Activated CD4-positive, alpha-beta memory T cell treated with anti-CD3 and anti-CD28 coated beads, Interleukin-2, amount 10 ng/mL, durations not matched to agents 7 days and 5 days (primary cell): ENCODE measurements at places on chromosomes 1 and 21.

GRCh38 chr1:29732453-29732852, 496.1 kb downstream of the PTPRU start:
- no peak overlapping the region for H3K4me3 ChIP-seq
- no peak overlapping the region for H3K27ac ChIP-seq

DNA sequence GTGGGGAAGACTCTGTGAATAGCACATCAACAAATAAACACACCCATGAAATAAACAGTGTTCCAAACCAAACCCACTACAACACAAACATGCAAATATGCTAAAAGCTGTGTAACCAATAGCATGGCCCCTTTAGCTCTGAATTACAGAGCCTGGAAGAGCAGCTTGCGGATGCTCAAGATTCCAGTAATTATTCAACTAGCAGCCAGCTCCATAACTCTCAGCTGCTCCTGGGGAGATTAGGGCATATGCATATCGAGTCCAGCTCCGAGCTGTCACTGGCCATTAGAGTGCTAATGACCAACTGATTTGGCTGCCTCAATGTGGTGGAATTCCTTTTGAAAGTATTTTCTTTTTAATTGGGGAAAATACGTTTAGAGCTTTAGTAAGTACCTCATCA, 207.1 kb downstream of the HHAT start:
- H3K4me3 ChIP-seq: no peak overlapping the region
- H3K27ac ChIP-seq: no peak overlapping the region
- no peaks in the 10 kb centered on the region for H3K36me3 ChIP-seq
- DNase-seq: no peak

DNA sequence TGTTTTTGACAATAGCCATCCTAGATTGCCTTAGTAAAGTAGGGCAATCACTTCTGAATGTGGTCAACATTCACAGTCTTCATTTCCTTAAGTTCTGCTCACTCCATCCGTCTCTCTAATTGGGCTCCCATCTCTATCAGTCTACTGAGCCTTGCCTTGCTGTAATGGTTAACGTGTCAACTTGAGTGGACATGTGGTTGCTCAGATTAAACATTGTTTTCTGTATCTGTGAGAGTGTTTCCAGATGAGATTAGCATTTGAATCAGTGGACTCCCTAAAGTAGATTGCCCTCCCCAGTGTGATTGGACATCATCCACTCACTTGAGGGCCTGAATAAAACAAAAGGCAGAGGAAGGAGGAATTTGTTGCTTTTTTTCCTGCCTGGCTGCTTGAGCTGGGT, 26.4 kb downstream of the C1orf216 start:
- no peak for DNase-seq
- no peak overlapping the region for H3K27ac ChIP-seq
- no peaks in the 10 kb centered on the region for H3K4me1 ChIP-seq
- H3K36me3 ChIP-seq: no peaks in the 10 kb centered on the region
- H3K27me3 ChIP-seq: peaks cover 28% of the 10 kb centered on the region
- no peak overlapping the region for H3K4me3 ChIP-seq

DNA sequence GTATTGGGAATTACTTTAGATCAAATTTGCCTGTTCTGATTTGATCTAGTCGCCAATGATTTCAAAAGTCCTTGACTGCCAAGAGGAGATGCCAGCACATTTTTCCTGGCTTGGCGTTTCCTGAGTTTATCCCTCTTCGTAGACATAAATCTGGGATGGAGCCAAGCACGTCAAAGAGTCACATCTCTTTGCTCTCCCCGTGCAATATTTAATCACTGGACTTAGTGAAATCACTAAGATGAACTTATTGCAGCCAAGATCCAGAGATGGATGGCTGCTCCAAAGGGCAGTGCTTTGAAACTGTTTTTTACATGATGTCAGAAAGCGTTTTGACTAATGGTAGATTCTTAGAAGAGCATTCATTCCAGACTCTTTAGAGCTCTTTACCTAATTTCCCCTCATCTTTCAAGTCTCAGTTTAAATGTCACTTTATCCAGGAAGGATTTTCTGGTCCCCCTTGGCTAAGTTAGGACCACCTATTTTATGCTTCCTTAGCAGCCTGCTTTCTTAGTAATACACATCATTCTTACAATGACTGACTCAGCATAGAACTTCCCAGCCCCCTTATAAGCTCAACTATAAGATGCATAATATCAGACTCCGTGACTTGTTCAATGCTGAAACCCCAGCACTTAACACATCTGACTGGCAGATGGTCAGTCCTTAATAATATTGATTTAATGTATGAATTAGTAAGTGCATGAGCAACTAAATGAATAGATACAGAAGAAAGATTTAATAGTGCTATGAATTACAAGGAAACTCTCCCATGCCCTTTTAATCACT, 94.4 kb upstream of the GREM2 start:
- H3K27me3 ChIP-seq: peaks cover 7% of the 10 kb centered on the region
- no peak overlapping the region for H3K27ac ChIP-seq
- H3K4me1 ChIP-seq: no peaks in the 10 kb centered on the region
- H3K4me3 ChIP-seq: no peak overlapping the region

DNA sequence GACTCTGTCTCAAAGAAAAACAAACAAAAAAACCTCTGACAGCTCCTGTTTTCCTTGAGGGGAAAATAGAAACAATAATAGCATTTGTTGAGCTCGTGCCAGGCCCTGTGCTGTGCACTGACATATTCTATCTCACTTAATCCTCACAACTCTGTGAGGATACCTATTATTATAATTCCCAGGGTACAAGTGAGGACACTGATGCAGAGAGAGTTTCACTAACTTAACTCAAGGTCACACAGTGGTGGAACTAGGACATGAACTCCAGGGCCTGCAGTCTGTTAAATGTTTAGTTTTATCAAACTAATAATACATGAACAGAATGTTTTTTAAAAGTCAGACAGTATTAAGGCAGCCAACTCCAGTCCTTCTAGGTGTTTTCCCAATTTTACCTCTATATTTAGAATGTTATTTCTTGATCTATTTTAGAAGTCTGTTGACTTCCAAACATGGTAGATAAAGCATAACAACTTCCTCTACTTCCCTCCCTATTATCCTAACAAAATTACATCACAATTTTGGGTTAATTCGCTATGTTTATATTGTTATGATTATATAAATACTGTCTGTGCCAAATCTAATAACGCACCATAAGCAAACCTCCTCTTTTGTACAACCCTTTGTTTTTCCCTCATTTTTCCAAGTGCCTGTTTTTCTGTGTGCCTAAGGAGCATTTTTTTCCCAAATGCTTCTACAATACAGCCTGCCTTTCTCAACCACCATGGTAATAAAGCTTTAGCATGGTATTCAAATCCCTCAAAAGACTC, 4.9 kb downstream of the FNDC5 start:
- no peak for DNase-seq
- H3K27me3 ChIP-seq: peaks cover 16% of the 10 kb centered on the region
- H3K27ac ChIP-seq: no peak overlapping the region
- peaks cover 5% of the 10 kb centered on the region for H3K4me1 ChIP-seq
- H3K4me3 ChIP-seq: no peak overlapping the region

DNA sequence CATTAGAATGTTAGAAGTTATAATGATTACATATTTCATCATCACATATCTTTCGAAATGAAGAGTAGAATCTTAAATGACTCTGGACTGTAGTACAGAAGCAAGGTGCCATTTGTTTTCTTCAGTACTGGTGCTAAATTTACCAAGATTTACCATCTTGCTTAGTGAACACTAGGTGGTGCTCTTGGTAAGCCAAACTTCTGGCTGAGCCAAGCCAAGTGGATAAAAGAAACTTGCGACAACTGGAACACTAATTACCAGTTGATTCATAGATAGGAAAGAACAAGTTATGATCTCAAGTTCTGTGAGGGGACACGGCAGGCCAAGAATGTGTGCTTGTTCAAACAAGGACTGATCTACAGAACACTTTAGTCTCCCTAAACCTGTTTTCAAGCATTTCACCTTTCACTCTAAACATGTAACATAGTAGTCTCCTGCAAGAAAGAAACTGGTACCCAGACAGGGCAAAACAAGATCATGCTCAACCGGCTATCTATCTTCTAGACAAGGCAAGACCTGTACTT, 19.8 kb downstream of the SPRTN start:
- peaks cover 6% of the 10 kb centered on the region for H3K4me1 ChIP-seq
- H3K36me3 ChIP-seq: peaks cover 24% of the 10 kb centered on the region
- no peak overlapping the region for H3K27ac ChIP-seq
- H3K4me3 ChIP-seq: no peak overlapping the region
- DNase-seq: peak; percentile 33

- no peak for DNase-seq
- H3K27ac ChIP-seq: no peak overlapping the region
- no peak overlapping the region for H3K4me3 ChIP-seq
- no peaks in the 10 kb centered on the region for H3K4me1 ChIP-seq
Measured at GRCh38 chr1:103424650-103425049, 100.8 kb upstream of the RNPC3 start.

DNA sequence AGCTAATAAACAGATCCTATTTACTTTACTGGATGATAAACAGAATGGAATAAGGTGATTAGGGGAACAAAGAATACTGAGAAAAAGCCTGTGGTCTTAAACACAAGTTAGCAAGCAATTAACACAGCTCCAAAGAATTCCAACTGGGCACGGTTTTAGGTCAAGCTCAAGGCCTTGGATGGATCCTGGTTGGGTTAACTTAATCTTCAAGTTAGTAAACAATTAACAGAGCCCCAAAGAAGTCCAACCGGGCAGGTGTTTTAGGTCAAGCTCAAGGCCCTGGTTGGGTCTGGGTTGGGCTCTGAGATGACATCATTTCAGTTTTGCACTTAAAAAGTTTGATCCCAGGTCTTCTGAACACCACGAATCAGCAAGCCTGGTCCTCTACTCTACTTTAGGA, 1086.3 kb upstream of the TMPRSS15 start:
- H3K4me1 ChIP-seq: no peaks in the 10 kb centered on the region
- no peak overlapping the region for H3K27ac ChIP-seq
- DNase-seq: no peak
- no peaks in the 10 kb centered on the region for H3K27me3 ChIP-seq
- H3K4me3 ChIP-seq: no peak overlapping the region

GRCh38 chr21:45427331-45428271, 22.6 kb downstream of the COL18A1 start:
- H3K4me1 ChIP-seq: no peaks in the 10 kb centered on the region
- no peaks in the 10 kb centered on the region for H3K36me3 ChIP-seq
- DNase-seq: no peak
- H3K27ac ChIP-seq: no peak overlapping the region

DNA sequence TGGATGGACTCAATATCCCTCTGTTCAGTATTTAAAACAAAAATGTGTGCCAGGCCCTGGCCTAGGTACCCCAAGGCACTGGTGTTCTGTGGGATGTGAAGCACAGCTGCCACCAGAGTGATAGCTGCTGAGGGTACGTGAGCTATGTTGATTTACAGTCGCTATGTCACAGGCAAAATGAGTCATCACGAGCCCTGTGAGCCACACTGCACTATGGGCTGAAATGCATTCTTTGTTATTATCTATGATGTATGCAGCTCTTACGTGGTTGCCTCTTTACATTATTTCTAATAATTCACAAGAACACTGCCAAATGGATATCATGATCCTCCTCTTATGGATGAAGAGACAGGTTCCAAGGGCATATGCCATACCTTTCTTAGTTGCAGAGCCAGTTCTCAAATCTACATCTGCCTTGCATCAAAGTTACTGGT, 2.1 kb downstream of the TEX38 start:
- peak overlapping the region; percentile 47 for H3K27ac ChIP-seq
- H3K36me3 ChIP-seq: peaks cover 41% of the 10 kb centered on the region
- H3K4me1 ChIP-seq: peaks cover 35% of the 10 kb centered on the region
- no peaks in the 10 kb centered on the region for H3K27me3 ChIP-seq

- no peak overlapping the region for H3K27ac ChIP-seq
- no peaks in the 10 kb centered on the region for H3K27me3 ChIP-seq
- no peak for DNase-seq
- peaks cover 55% of the 10 kb centered on the region for H3K36me3 ChIP-seq
- no peak overlapping the region for H3K4me3 ChIP-seq
Measured at GRCh38 chr1:35470977-35471613, 86.1 kb downstream of the KIAA0319L start.

- no peak overlapping the region for H3K4me3 ChIP-seq
- no peaks in the 10 kb centered on the region for H3K27me3 ChIP-seq
- no peak for DNase-seq
- peaks cover 31% of the 10 kb centered on the region for H3K36me3 ChIP-seq
Measured at GRCh38 chr1:205189131-205189530, 22.4 kb downstream of the DSTYK start.

- H3K4me1 ChIP-seq: peaks cover 62% of the 10 kb centered on the region
- H3K4me3 ChIP-seq: no peak overlapping the region
- DNase-seq: no peak
- peaks cover 14% of the 10 kb centered on the region for H3K36me3 ChIP-seq
Measured at GRCh38 chr1:168466714-168467131, 77.1 kb downstream of the XCL2 start.
